Amygdala (tissue), 56 donors: ENCODE measurements at places on chromosomes 2 and 18.
A peak's percentile ranks its signal among the peaks of the same experiment; 100 is the strongest.

DNA sequence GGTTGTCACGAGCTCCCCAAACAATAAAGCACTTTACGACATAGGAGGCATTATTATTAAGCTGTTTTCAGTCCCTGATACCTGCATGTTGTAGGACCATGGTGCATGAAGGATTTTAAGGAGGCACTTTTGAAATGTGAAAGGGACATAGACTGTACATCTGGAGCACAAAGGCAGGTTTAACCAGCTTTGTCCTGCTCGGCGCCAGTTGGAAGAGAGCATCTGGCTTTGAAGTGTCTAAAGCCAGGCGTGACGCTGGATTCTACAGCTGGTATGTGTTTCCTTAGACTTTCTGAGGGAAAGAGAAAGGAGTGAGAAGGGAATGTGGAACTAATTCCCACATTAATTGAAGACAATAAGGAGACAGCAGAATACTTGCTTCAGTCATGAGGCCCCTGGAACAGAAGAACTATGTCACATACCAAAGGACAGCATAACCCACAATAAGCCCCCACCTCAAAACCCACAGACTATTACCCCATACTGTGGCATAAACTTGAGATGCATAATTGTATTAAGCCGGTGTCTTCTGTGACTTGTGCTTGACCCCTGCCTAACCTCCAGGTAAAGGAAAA, 381.0 kb upstream of the MEX3C start:
- DNase-seq = no peak

DNA sequence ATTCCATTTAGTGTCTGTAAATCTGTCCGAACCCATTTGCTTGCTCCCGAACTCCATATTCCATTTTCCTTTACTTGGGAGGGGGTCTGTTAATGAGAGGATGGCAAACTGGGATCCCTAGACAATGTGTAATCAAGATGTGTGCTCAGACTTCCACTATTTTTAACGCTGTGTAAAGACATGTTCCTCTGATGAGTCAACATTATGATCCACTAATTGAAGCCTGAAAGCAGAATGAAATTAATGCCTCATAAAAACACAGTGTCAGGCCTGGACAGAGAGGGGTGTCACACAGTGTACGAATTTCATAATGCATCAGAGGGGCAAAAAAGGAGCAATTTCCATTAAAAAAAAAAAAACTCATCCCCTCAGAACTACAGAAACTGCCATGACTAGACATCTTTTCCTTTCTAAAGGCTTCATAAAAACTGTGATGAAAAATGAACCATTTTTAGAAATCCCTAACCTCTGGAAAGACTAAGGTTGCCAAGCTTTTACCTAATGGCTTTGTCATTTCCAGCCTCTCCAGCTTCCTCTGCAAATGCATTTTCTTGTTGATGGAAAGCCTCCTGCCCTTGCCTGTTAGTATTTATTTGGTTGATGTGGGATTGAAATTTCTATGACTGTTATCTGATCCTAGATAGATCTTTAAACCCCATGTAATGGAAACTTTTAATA, 209.2 kb upstream of the DCC start:
- no peak for DNase-seq

- no peak for DNase-seq
These were observed 190.4 kb upstream of the CCDC150 start for GRCh38 chr2:196449083-196449482.

GRCh38 chr18:374721-375168, 106.9 kb upstream of the THOC1 start:
- no peak for DNase-seq

- DNase-seq = no peak
These were observed 57.3 kb downstream of the ITGA6 start for GRCh38 chr2:172484706-172485105.

- no peak for DNase-seq
These were observed 40.1 kb downstream of the KCMF1 start for GRCh38 chr2:85011098-85011497.

GRCh38 chr2:177030451-177031105, 182.0 kb upstream of the HNRNPA3 start:
- peak; percentile 43 for DNase-seq

- DNase-seq = no peak
These were observed 58.7 kb downstream of the AFTPH start for GRCh38 chr2:64582774-64583340.

DNA sequence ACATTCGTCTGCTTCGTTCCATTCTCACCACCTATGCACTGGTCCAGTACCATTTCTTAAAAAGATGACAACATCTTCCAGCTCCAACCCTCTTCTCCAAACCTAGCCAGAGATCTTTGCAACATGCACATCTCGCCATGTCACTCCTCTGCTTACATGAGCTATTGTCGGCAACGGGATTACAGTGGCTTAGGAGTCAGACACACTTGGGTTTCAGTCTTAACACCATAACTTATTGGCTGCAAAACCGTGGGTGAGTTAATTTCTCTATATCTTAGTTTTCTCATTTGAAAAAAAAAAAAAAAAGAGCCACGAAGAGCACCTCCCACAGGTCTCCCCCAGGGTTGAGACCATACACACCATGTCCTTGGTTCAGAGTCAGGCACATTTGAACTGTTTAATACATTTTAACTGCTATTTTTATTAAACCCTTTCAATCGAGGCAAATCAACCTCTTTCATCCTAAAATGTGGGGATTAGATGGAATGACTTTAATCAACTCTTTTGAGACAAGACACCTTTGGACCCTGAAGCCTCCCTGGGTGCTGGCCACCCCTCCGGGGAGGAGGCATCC, 889 bp downstream of the ANKRD29 start:
- no peak for DNase-seq

DNA sequence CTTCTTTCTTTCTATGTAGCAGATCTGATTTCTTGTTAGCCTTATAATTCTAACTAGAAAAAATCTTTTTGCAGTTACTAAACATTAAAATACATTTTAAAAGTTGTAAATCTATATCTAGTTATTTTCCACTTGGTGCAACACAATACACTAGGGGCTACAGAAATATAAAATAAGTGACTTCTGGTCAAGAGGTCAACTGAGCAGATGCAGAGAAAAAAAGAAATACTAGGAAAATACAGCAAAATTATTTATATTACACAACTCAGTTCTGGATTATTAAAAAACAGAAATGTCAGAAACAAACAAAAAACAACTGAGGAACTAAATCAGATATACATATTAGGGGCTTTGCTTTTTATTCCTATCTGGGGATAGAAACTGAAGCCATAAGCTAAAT, 83.9 kb downstream of the L3MBTL4 start:
- DNase-seq = no peak

- DNase-seq = no peak
These were observed 2.5 kb downstream of the CYP1B1 start for GRCh38 chr2:38073211-38074057.

- DNase-seq = no peak
These were observed 55.1 kb upstream of the SERTAD2 start for GRCh38 chr2:64708829-64709228.

DNA sequence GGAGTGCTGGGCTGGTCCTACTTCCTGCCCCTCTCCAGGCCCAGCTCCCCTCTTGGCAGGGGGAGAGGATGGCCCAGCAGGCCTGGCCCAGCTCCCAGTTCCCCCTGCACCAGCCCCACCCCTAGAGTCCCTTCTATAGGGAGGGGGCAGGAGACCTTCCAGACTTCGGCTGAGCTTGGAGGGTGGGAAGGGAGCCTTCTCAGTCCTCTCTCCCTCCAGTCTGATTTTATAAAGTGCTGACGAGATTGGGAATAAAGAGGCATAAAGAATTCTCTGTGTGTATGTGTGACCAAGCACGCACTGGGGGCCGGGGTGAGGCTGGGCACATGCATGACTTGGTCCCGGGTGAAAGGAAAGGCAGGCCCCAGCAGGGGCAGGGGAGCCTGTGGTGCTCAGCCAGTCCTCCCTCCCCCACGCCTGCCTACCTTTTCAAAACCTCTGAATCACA, 5.1 kb downstream of the CHPF start:
- no peak for DNase-seq

DNA sequence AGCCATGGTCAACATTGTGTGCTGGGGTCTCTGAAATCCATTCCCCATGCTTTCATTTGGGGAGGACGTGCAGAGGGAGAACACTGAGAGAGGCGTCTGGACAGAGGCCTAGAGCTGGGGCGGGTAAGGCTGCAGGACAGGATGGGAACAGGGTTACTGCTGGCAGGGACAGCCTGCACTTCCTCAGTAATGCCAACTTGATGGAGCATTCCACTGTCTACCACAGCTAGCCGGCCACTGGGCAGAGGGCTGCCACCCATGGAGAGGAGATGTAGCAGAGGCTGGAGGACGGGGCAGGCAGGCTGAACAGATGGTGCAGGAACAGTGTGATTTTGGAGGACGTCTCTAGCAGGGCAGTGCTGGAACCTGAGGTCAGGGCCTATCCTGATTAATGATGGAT, 29.3 kb downstream of the MRPL33 start:
- DNase-seq = no peak

GRCh38 chr2:164847981-164848741, 6.5 kb upstream of the COBLL1 start:
- DNase-seq = no peak

- DNase-seq = peak; percentile 6
These were observed 156.3 kb downstream of the SUCLG1 start for GRCh38 chr2:84302513-84303412.

GRCh38 chr2:21231985-21232384, 108.2 kb downstream of the TDRD15 start:
- no peak for DNase-seq

DNA sequence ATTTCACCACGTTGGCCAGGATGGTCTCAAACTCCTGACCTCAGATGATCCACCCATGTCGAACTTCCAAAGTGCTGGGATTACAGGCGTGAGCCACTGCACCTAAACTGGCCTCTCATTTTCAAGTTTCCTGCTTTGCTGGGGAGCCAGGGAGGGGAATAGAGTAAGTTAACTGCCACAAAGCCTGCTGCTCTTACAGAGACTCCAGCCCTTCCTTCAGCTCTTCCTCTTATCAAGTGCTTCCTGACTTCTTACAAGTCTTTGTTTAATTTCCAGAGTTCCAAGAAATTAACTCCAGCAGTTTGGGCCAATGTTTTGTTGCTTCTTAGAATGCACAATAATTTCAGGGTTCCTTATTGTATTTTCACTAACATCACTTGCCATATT, 24.3 kb upstream of the UBE2F start:
- no peak for DNase-seq

DNA sequence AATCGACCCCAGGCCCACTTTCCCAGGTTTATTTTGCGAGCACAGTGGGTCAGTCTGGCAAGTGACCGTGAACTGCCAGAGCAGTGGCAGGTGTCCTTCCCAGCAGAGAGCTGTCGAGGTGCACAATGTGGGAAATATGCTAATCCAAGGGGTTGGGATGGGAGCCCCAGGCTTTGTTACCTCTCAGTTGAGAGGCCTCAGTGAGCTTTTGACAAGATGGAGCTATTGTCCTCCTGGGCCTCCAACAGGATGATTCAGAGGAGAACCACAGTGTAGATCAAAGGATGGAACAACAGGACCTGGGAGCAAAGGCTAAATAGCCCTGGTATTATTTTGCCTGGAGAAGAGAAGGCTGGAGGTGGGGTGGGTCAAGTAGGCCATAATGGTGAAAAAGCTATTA, 150.8 kb downstream of the NCKAP5 start:
- DNase-seq = no peak

DNA sequence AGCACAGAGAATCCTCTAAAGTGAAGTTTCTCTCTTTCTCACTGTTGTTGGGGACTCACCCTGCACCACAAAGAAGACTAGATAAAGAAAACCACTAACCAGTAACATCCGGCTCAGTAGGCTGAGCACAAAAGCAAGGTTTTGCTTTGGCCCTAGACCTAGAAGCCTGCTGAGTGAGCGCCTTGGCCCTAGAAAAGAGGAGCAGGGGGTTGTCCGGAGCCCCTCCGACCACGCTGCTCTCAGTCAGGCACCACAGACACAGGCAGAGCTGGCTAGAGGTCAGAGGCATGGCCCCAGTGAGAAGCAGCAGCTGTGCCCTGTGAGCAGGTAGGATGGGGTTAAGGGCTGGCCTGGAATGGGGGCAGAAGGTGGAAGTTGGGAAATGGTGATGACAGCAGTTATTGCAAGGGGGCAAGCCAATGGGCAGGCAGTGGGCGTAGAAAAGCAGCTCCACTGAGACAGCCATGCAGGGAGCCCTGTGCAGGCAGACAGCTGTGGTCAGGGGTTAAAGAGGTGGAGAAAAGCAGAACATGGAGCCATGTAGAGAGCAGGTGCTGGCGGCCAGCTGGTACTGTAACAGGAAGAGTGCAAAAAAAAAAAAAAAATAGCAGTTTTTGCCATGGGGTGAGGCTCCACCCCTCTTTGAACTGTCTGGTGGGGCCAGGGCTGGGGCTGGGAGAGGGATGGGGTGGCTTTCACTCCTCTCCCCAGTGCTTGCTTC, 36.9 kb upstream of the SLC14A1 start:
- DNase-seq = no peak

- no peak for DNase-seq
These were observed 8.5 kb upstream of the ST8SIA3 start for GRCh38 chr18:57343833-57344232.

DNA sequence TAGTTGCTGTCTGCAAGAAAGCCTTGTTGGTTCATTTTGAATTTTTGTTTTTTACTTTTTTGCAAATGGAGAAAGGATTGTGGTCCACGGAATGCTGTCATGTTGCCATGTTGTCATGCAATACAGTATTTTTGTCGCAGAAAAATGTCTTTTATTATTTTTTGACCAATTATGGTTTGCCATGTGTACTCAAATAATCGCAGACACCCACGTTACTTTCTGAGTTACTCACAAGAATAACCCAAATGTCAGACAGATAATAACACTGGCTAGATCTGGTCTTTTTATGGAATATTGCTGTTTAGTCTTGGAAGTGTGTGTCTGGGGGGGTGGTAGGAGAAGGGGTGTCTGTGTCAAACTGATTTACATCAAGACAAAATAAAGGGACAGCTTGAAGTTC, 188.9 kb downstream of the LTBP1 start:
- DNase-seq = no peak

GRCh38 chr18:48711651-48712486, 173.0 kb downstream of the CTIF start:
- no peak for DNase-seq

DNA sequence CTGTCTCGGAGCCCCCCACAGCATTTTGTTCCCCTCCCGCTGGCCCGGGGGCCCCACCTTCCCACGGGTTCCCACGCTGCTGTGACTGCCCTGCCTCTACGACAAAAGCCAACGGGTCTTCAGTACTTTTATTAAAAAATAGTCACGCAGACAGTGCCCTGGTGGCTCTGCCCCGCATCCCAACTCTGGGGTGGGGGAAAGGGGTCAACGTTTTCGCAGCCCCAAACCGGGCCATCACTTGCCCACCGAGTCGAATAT, 1.0 kb downstream of the UCN start:
- no peak for DNase-seq

- DNase-seq = no peak
These were observed 879 bp upstream of the XDH start for GRCh38 chr2:31415421-31415820.

- DNase-seq = no peak
These were observed 21.8 kb downstream of the DOK1 start for GRCh38 chr2:74576211-74576862.

- DNase-seq = no peak
These were observed 24.4 kb upstream of the TEX44 start for GRCh38 chr2:231568098-231568784.

- DNase-seq = no peak
These were observed 48.5 kb downstream of the ARL6IP6 start for GRCh38 chr2:152766928-152767327.

- no peak for DNase-seq
These were observed 55.1 kb downstream of the PPP4R1 start for GRCh38 chr18:9559253-9559652.
